Fibroblast of the aortic adventitia (primary cell): ENCODE measurements at places on chromosomes 7 and 10.
A peak's percentile ranks its signal among the peaks of the same experiment; 100 is the strongest.

DNA sequence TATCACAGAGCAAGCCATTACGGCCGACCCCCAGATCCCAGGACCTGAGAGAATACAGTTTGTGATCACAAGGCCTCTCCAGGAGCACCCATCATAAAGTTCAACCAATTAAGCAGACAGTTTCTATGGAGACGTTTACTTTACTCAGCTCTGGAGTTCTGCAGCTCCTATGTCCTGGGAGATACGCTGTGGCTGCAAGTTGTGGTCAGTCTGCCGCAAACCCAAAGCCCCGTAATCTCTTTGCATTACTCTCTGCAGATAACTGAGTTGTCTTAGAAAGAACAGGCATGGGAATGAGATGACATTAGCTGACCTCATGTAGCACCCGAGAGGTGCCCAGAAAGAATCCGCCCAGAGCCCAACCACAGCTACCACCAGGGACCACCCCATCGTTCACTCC, 305.1 kb downstream of the FGFR2 start:
- no peak for DNase-seq

DNA sequence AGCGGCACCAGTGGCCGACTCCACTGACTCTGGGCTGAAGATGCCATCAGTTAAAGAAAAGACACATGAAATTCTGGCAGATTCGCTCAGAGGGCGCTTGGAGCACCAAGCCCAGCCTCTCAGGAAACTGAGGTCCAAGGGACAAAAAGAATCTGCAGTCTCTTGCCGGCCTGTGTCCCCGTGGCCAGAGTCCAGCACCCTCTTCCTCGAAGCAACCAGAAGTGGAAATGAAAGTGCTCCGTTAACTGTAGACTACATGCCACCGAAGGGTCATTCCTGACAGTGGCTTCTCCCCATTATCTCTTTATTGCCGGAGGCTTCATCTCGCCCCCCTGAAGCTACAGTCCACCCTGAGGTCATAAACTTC, 1.0 kb upstream of the CHST15 start:
- DNase-seq: no peak

GRCh38 chr10:30724296-30724695, 94.7 kb upstream of the LYZL2 start:
- DNase-seq: no peak

GRCh38 chr10:133143546-133143945, 16.5 kb upstream of the KNDC1 start:
- no peak for DNase-seq

- no peak for DNase-seq
Observed at GRCh38 chr10:66958466-66958865, 32.6 kb downstream of the LRRTM3 start.

DNA sequence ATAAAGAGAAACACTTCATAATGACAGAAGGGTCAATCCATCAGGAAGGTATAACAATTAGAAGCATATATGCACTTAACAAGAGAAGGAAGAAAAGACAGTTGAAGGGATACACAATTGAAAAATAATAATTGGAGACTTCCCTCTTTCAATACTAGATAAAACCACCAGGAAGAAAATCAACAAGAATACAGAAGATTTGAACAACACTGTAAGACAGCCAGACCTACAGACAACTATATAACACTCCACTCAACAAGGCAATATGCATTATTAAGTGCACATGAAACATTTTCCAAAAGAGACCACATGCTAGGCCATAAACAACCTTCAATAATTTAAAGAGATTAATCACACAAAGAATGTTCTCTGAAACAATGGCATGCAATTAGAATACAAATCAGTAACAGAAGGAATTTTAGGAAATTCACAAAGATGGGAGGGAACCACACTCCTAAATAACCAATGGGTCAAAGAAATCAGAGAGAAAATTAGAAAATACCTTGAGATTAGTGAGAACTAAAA, 35.1 kb downstream of the ZNF438 start:
- DNase-seq: no peak

DNA sequence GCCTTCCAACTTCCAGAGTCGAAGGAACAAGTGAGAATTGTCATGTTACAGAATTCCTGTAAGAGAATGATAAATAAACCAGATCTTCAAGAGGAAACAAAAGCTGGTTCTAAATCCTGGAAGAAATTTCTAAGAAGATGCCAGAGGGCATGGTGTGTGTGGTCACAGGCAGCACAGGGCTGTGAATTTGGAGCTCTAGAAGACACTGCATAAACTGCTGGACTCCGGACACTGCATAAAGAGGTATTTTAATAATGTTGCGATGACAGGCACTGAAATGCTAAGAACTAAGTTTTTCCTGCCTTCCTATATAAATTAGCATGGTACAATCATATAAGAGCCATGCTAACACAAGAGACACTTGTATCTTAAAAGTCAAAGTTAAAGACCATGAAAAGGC, 86.0 kb downstream of the LARP4B start:
- peak; percentile 9 for DNase-seq

DNA sequence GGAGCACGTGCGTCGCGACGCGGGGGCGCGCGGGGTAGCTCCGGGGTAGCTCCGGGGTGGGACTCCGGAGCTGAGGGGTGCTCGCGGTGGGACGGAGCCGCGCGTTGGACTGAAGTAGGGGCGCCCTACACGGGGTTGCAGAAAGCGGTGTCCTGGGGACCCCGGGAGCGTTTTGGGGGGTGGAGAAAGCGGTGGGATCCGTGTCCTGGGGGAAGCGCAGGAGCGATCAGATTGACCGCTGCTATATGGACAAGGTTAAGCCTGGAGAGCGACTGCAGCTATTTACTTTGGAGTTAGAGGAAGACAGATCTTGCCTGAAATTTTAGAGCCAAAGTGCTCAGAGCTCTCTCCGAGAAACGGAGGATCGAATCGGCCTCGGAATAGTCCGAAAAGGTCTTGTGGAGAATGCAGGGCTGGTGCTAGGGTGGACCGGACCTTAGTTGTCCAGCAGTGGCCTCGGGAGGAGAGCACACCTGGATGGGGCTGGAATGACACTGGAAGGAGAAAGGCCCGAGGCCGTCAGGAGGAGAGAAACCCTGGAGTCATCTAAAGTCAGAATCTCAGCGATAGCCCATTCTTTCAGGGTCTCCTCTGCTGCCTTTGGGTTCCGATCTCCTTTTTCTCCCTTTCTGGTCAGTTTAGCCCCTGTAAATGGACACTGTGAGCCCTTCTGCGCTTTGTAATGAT, 564 bp downstream of the PDSS1 start:
- peak; percentile 5 for DNase-seq

GRCh38 chr7:39670052-39670451, 46.7 kb downstream of the RALA start:
- DNase-seq: no peak

- peak; percentile 89 for DNase-seq
Observed at GRCh38 chr7:84194484-84195271, at the start of gene SEMA3A. Gene SEMA3A, minus strand, starts transcription at chr7:84194789. Its CDS starts 203 bp downstream, at chr7:84194586.

DNA sequence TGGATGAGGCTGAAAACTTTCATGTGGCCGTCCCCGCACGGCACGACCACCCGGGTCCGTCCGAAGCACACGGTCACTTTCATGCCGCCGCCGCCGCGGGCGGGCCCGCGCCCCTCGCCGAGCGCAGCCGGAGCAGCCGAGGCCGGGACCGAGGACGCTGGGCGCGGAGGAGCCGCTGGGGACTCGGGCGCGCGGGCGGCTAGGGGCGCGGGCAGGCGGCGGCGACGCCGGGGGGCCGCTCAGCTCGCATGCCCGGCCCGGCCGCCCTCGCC, 247 bp downstream of the PARD3 start:
- no peak for DNase-seq

DNA sequence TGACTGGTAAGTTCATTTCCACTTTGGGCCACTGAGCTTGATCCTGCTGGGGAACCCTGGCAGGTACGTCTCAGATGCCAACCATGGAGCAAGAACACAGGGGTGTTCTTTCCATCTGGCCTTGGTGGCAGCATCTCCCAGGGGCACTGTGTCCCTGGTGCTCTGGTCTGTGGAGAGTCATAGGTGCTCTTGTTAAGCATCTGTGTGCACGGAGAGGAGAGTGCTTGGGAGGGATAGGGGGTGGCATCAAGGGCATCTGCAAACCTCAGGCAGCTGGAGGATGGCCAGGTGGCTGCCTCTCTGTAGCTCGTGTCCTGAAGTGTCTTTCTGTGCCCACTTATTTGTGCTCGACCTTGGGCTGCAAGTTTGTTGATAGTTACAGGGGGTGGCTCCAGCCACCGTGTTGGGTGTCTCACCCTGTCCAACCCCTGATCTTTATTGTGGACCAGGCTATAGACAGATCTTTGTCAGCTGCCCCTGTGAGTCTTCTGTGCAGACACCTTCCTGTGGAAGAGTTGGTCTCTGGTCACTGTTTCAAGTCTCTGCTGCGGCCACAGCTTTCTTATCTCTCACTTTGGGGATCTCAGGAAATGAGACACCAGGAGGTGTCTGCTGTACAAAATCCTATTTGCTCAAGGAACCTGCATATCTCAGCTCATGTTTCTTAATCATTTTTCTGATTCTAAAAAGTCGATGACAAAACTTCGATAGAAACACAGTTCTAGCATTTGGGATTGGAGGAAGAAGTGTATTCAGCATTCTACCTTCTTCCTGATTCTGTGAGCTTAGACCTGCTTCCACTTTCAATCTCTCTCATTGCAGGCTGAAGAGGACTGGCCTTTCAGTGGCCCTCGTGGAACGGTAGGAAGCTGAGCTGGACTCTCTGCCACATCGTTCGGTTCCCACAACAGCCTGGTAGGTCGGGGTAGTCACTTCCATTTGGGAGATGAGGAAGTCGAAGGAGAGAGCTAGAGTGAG, 17.2 kb upstream of the GIMAP8 start:
- no peak for DNase-seq

GRCh38 chr7:42167631-42168236, 69.3 kb downstream of the GLI3 start:
- peak; percentile 38 for DNase-seq

DNA sequence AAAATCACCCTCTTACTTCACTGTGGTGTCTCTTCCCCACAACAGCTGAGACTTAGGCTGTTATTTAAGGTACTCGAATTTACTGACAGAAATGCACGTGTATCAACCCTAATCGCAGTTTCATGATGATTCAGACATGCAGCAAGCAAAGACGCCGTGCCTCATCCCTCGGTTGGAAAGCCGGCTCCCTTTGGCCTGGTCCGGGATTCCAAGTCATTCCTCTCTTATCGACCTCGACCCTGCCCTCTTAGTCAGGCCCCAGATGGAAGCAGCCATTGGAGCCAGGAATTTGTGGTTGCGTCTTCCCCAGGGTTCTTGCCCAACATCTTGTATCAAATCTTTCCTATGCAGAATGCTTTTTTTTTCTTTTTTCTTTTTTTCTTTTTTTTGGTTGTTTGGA, 229.5 kb downstream of the GATA3 start:
- peak; percentile 31 for DNase-seq

DNA sequence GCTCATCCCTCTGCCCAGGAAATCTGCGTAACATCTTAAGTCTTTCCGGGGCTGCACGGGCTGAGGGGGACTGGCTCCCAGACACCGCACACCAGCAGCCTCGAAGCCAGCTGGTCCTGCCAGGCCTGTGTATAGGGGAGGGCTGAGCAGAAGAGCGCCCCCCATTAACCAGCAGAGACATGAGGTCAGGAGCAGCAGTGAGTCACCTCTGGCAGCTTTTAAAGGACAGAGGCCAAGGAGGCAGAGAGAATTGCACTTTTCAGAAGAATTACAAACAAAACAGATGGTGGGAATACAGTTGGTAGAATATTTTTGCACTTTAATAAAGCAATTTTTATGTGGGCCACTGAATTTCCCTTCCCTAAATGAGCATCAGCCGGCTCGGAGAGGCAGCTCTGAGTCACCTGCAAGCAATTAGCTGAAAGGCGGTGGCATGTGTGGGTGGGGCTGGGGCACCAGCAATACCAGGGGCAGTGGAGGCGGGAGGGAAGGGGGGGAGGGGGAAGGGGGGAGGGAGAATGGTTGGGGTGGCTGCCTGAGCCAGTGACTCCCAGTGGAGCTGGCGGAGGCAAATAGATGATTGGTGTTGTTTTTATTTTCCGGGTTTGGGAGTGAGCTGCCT, 39.1 kb downstream of the GOLGA7B start:
- DNase-seq: peak; percentile 13

- DNase-seq: no peak
Observed at GRCh38 chr10:86287110-86287793, 79.3 kb downstream of the GRID1 start.

- no peak for DNase-seq
Observed at GRCh38 chr10:17780727-17781126, 28.4 kb upstream of the MRC1 start.

- DNase-seq: no peak
Observed at GRCh38 chr7:128394904-128395496, 14.8 kb downstream of the IMPDH1 start.

GRCh38 chr7:54615537-54615936, 73.4 kb downstream of the VSTM2A start:
- DNase-seq: peak; percentile 13
